NCI-H460 (cell line): ENCODE measurements at places on chromosomes 4 and X. TPM values are rescaled to one million over a fixed set of nuclear protein-coding genes. Genes with fewer than 3 reads are reported as not detected.

Gene KIT
- not detected in 2 replicates for total RNA-seq

Gene HSFX4
- total RNA-seq: not detected in 2 replicates

Gene TCEAL3
- total RNA-seq: 3.2 and 5.0 TPM in 2 replicates

Gene PAGE2
- total RNA-seq: not detected in 2 replicates

Gene TCEANC
- total RNA-seq: 2.9 and 3.5 TPM in 2 replicates

Gene ZCCHC4
- 10.5 and 15.0 TPM in 2 replicates for total RNA-seq

Gene ZC4H2
- 5.0 and 5.6 TPM in 2 replicates for total RNA-seq

- DNase-seq: no peak
Observed at GRCh38 chr4:138510053-138510452, 267.9 kb upstream of the SLC7A11 start.

DNA sequence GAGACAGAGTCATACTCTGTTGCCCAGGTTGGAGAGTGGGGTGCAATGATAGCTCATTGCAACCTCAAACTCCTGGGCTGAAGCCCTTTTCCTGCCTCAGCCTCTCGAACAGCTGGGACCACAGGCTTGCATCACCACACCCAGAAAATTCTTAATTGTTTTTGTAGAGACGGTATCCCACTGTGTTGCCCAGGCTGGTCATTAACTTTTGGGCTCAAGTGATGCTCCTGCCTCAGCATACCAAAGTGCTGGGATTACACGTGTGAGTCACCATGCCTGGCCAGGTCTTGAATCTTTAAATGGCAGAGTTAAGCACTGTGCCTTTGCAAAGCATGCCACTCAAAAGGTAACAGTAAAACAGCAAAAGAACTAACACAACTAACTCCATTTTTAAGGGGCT, 28.6 kb upstream of the BBS12 start:
- no peak for DNase-seq

DNA sequence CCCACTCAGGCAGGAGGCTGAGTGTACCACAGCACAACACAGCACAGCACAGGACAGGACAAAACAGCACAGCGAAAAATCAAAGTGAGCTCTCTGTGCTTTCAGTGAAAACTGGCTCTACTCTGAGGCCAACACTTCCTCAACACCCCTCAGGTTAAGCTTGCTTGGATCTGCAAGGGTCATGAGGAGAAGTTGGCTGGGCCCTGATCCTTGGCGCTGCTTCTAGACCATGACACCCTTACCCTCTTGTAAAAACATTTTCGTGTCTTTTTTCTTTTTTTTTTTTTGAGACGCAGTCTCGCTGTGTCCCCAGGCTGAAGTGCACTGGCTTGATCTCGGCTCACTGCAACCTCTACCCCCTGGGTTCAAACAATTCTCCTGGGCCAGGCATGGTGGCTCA, 25.3 kb downstream of the USP46 start:
- DNase-seq: no peak

GRCh38 chr4:75995727-75996126, 5.0 kb upstream of the SDAD1 start:
- DNase-seq: peak; percentile 43

- no peak for DNase-seq
Observed at GRCh38 chrX:83658731-83659130, 150.6 kb downstream of the POU3F4 start.

DNA sequence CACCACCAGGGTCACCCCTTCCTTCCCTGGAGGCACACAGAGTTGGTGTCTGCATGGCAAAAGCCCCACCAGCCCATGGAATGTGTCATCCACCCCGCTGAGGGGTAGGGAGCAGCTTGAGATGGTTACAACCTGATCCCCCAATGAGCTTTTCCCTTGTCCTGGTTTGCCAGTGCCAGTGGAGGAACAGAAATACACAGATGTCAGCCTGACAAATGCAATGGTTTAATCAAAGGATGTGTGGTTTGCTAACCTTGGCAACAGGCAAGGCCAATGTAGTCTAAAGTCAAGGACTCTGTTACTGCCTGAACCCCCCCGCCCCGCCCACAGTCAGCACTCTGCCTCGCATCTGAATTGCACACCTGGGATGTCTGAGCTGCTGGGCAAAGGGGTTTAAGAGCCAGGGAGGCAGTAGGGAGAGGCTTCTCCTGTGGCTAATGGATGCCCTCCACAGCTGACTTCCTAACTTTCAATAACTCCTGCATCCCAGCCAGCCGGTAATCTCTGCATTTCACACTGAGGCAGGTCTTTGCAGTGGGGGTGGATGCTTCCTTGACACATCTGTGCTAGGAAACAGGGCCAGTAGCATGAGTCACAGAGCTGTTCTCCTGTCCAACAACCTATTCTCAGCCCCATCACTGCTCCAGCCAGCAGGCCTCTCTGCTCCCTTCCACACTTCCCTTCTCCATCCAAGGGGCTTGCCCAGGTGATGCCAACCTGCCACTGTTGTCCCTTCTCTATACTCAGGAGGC, 137.5 kb downstream of the AMMECR1 start:
- DNase-seq: peak; percentile 65

DNA sequence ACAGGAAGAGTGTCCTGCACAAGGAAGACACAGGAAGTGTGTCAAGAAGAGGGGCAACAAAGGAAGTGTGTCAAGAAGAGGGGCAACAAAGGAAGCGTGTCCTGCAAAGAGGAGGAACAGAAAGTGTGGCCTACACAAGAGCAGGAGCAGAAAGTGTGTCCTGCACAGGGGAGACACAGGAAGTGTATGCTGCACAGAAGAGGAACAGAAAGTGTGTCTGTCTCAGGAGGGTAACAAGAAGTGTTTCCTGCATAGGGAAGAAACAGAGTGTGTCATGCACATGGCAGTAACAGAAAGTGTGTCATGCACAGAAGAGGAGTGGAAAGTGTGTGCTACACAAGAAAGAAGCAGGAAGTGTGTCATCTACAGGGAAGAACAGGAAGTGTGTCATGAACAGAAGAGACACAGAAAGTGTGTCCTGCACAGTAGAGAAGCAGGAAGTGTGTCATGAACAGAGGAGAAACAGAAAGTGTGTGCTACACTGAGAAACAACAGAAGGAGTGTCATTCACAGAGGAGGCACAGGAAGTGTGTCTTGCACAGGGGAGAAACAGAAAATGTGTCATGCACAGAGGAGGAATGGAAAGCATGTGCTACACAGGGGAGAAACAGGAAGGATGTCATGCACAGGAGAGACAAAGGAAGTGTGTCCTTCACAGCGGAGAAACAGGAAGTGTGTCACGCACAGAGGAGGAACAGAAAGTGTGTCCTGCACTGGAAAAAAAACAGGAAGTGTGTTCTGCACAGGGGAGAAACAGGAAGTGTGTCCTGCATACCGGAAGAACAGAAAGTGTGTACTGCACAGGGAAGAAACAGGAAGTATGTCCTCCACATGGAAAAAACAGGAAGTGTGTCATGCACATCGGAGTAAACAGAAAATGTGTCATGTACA, 526.4 kb upstream of the PRKX start:
- DNase-seq: no peak

DNA sequence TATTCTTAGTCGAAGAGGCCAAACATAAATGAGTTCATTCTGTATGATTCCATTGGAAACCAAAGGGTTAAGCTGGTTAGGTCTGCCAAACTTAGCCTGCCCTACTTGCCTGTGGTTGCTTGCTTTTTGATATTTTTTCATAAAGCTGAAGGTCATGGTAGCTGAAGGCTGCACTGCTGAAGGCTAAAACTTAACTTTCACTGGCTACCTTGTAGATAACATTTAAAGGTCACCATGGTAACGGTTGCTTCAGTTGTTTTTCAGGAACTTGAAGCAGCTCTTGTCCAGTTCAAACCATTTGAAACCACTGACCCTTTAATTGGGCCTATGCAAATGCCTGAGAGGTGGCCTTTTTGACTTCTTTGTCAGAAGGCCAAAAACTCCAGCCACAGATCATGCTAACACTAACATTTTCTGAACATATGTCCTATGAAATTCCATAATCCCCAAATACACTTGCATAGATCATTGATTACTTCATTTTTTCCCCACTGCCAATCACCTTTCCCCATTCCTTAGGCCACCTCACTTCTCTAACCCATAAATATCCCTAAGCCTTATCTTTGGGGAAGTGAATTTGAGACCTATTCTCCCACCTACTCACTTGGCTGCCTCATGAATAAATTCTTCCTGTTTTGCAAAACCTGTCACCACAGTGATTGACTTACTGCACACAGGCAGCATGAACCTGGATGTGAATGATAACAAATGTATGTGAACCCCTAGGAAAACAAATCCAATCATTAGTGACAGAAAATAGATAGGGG, 10.7 kb upstream of the SMIM10L2A start:
- no peak for DNase-seq

DNA sequence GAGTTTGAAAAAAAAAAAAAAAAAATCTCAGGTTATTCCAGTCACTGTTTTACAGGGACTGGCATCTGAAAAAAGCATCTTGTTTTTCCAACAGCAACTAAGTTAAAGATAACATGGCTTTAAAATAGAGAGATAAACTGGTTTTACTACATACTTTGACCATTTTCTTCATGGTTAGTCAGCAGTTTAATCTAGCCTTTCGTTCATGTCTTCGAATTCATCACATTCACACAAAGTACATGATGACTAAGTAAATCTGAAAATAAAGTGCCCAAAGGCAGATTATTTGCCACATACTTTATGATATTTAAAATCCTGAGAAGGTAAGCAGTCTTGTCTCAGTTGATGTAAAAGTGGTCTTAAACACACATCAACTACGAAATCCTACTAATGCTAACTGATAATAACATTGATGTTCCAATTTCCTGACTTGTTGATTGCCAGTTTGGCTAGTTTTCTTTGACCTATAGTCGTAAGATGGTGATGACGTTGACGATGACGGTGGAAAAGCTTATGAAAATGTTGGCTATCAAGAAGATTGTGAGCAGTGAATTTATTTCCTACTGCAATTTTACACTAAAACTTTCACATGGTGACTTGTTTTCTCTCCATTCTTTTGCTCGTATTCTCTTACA, 540.5 kb upstream of the BOD1L1 start:
- peak; percentile 75 for DNase-seq

DNA sequence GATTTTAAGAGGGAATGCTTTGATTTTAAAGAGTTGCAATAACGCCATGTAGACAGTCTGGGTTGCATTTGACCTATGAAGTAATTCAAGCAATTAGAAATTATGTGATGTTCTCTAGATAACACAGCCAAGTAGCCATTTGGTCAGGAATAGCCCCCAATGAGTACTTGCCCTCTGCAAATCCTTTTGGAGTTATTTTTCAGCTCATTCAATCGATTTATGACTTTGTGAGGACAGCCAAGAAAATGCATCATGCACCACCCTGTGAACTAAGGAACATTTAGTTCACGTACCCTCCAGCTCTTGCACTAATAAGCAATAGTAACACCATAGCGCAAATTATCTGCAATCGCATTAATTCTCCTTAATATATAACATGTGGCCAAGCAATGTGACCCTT, 552.6 kb upstream of the INTU start:
- DNase-seq: no peak

- no peak for DNase-seq
Observed at GRCh38 chr4:143360838-143361625, 24.4 kb downstream of the GAB1 start.

DNA sequence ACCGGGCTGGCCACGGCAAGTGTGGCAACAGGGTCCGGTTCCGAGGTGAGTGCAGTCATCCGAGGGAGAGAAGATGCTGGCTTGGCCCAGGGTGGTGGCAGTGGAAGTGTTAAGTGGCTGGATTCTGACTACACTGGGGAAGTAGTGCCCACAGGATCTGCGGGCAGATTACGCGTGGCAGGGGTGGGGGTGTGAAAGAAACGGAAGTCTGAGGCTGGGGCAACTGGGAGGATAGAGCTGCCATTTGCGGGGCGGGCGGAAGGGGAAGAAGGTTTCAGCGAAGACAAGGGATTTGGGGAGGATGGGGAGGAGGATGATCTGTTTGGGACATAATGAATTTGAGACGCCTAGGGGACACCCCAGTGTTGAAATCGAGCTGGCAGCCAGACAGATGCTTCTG, 5.3 kb downstream of the RS1 start:
- no peak for DNase-seq

GRCh38 chrX:39753293-39753996, 344.3 kb downstream of the BCOR start:
- DNase-seq: no peak

DNA sequence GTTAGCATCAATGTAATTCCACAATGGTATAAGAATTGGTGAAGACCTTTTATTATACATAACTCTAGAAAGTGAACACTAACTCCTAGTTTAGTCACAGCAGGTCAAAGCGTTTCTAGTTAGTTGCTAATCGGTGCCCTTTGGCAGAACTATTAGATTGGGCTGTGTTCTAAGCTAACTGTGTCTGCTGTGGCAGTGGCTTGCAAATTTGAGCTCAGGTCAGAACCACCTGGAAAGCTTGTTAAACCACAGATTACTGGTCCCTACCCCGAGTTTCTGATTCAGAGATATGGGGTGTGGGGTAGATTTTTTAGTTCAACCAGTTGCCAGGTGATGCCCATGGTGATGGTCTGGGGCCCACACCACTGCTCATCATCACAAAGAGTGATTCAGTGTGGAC, 332.1 kb downstream of the UNC5C start:
- no peak for DNase-seq

- no peak for DNase-seq
Observed at GRCh38 chr4:54745031-54745770, 87.4 kb downstream of the KIT start.

DNA sequence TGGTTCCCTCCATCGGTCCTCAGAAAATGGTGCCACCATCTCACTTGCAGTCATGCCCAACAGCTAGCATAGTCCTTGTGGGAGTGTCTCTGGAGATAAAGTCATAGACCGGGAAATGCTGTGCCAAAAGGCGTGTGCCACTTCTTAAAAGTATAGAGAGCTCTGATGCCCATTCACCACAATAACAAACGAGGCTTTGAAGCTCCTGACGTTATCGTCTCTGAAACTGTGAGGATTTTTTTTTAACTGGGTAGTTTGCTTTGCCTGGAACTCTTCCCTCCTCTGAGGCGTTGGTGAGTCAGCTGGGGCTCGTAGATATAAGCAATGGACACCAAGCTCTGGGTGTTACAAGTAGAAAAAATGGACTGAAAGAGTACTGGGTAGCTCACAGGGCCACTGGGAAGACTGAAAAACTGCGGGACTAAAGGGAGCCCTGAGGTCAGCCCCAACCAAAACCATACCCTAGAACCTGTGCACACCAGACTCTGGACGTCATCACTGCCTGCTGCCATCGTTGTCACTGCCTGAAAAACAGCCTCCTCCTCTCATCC, 89.4 kb upstream of the TRIM2 start:
- DNase-seq: peak; percentile 25

DNA sequence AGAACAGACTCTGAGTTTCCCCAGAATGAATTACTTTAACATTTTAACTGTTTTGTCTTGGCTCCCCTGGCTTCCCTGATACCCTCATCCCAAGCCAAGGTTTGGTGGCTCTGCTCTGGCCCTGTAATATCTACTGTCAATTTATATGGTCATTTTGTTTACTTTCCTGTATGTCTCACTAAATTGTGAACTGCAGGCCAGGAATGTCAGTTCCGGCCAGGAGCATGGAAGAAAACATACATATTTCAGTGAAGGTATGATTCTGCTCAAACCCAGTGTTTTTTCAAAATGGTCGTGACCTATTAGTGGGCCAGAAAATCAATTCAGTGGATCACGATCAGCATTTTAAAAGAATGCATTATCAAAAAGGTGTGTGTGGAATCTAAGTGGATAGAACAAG, 1.2 kb downstream of the RPGR start:
- peak; percentile 24 for DNase-seq

GRCh38 chrX:123906557-123907316, 46.9 kb downstream of the XIAP start:
- no peak for DNase-seq

- no peak for DNase-seq
Observed at GRCh38 chr4:112765317-112765974, 128.5 kb downstream of the LARP7 start.

GRCh38 chr4:89305028-89305427, 2.6 kb downstream of the GPRIN3 start:
- DNase-seq: no peak
